ENCODE measurements at places on chromosomes 16 and 17.

GRCh38 chr16:81522108-81522701 is 77.6 kb downstream of the CMIP start:
- no peaks in the 10 kb centered on the region for H3K27me3 ChIP-seq
- H3K36me3 ChIP-seq = peaks cover 2% of the 10 kb centered on the region
- peak; percentile 26 for DNase-seq
- peak overlapping the region; percentile 58 for H3K27ac ChIP-seq

- no peaks in the 10 kb centered on the region for H3K36me3 ChIP-seq
- H3K27me3 ChIP-seq = no peaks in the 10 kb centered on the region
- no peaks in the 10 kb centered on the region for H3K4me1 ChIP-seq
- DNase-seq = no peak
- H3K4me3 ChIP-seq = no peak overlapping the region
Measured at GRCh38 chr16:35798885-35799426, 2339.5 kb downstream of the TP53TG3F start.

DNA sequence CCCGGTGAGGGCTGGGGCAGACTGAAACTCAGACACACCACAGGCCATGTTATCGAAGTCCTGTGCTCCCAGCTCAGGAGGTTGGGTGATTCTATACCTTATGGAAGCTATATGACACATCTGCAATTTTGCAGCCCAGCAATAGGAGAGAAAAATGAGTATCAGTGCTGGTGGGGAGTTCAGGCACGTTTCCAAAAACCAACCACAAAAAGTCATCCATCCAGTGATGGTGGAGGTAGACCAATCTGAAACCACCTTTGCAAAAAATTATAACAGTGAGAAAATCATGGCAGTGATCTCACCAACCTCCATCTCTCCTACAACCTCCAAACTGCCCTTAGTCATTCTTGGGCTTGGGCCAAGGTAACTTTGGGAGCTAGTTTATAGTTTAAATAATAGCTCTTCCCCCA is 327.9 kb downstream of the SLC39A11 start:
- H3K27me3 ChIP-seq = no peaks in the 10 kb centered on the region
- H3K4me1 ChIP-seq = no peaks in the 10 kb centered on the region

- no peak overlapping the region for H3K27ac ChIP-seq
- no peaks in the 10 kb centered on the region for H3K27me3 ChIP-seq
- peaks cover 61% of the 10 kb centered on the region for H3K4me1 ChIP-seq
- H3K4me3 ChIP-seq = no peak overlapping the region
- H3K36me3 ChIP-seq = peaks cover 54% of the 10 kb centered on the region
Measured at GRCh38 chr17:44062871-44063270, 3.6 kb downstream of the LSM12 start.

DNA sequence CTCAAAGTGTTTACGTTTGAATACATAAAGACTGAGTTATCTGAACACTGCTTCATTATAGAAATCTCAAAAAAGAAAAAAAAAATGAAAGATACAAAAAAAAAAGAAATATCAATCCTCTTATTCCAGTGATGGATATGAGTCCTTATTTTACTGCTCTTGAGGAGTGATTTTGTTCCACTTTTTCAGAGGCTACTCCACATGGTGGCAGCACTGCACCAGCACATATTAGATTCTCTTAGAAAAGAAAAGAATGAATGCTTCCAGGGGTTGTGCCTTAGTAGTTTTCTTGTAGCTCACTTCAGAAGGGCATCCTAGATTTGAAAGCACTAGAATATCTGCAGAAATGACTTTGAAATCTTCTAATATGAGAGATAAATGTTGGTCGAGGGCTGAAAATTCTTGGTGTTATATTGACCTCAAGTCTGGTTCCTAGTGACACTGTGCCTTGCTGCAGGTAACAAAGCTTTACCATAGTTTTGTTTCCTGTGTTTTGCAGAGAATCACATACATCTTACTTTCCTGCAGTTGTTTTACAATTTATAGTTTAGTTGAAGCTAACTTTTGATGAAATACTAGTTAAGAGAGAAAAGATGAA is 25.9 kb downstream of the AP2B1 start:
- peak; percentile 70 for DNase-seq
- peaks cover 26% of the 10 kb centered on the region for H3K36me3 ChIP-seq
- H3K4me1 ChIP-seq = peaks cover 3% of the 10 kb centered on the region
- H3K27me3 ChIP-seq = no peaks in the 10 kb centered on the region
- no peak overlapping the region for H3K27ac ChIP-seq

DNA sequence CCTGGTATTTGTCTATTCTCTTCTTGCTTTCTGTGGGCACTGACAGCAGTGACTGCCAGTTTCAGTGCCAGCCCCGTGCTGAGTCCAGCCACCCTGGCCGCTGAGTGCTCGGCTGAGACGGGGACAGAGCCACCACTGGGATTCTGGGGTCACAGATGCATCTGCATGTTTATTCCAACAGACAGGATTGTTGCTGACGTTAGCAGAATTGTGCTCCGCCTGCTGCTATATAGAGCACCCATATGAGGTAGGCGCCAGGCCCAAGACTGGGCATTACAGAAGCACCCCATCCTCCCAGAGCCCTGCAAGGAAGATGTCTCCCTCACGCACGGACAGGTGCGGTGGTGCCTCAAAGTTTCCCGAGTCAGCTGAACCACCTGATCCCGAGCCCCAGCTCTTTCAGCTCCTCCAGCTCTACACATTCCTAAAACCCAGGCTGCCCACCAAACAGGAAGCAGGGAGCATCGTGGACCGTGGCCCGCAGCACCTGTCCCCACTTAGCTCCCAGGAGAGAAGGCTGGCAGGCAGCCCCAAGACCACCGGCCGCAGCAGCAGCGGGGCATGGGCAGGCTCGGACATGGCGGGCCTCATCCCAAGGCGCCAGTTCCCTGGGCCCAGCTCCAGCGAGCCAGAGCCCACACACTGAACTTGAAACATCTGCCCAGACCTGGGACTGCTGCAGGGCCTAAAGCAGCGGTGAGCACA is 44.9 kb upstream of the RASD1 start:
- H3K27me3 ChIP-seq = no peaks in the 10 kb centered on the region
- H3K4me3 ChIP-seq = no peak overlapping the region
- no peaks in the 10 kb centered on the region for H3K4me1 ChIP-seq
- no peak overlapping the region for H3K27ac ChIP-seq
- no peaks in the 10 kb centered on the region for H3K36me3 ChIP-seq
- DNase-seq = no peak

DNA sequence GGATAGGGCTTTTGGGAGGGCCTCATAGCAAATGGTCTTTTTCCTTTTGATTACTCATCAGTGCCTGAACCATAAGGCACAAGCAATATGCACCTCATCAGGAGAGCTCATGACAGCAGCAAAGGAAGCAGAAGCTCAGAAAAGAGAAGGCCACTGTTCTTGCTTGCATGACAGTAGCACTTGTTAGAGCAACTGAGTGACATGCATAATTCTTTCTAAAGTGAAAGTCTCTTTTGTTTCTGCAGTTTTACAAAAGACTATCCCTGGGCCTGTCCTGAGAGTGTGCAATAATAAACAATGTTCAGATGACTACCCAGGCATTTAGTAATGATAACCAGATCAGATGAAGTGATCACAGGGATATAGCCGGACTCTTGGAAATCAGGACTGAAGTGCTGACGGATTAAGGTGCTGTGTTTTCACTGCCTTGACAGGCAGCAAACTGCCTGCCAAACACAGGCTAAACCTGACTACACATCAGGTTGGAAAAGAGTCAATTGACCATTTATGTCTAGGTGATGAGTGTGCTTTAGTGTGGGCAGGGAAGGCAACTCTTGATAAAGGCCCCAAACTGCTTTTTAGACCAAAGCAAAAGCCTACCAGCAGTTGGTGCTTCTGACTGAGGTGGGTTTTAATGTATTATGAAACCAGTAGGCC is 1860.3 kb downstream of the TP53TG3F start:
- H3K27ac ChIP-seq = no peak overlapping the region
- H3K4me3 ChIP-seq = no peak overlapping the region
- no peaks in the 10 kb centered on the region for H3K36me3 ChIP-seq

Data from activated CD8-positive, alpha-beta T cell treated with anti-CD3 and anti-CD28 coated beads for 36 hours (primary cell).